ENCODE measurements at places on chromosomes 12 and 14.

DNA sequence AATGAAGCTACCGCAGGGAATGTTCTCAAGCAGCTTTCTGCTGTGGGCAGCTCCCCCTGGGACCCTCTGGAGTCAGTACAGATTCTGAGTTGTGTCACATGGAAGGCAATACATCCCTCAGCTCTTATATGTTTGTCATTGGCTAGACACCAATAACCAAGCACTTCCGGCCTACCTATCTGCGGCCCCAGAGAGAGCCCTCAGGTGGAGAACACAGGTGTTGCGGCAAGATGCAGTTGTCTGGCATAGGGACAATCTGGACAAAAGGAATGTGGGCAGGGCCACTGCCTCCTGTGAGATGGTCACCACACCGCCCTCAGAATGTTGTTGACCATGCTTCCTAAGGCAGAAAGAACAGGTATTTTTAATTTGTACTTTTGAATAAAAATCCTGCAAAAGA lies 118.7 kb downstream of the BRMS1L start:
- no peak for DNase-seq

- no peak for DNase-seq
Measured at GRCh38 chr14:24785698-24786097, 151.7 kb upstream of the GZMB start.

DNA sequence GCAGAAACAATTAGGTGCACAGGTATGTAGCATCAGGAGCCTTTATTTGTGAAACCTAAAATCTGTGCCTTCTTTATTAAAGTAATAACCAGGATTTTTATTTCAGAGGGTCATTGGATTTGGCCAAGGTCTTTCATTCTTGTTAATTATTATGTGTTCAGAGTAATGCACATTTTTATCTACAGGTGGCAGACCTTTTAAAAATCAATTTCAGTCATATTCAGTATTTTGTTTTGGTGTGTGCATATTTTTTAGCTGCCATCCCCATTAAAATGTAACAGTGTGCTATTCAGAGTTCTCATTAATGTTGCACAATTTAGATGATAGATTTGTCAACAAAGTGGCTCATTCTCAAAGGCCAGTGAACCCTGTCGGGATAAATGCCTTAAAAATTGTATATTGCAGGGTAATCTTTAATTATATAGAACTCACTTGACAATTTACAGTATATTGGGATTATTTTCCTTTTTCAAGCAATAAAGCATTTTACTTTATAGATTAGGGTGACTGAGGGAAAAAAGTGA lies 319.3 kb upstream of the SOX5 start:
- DNase-seq, result no peak

DNA sequence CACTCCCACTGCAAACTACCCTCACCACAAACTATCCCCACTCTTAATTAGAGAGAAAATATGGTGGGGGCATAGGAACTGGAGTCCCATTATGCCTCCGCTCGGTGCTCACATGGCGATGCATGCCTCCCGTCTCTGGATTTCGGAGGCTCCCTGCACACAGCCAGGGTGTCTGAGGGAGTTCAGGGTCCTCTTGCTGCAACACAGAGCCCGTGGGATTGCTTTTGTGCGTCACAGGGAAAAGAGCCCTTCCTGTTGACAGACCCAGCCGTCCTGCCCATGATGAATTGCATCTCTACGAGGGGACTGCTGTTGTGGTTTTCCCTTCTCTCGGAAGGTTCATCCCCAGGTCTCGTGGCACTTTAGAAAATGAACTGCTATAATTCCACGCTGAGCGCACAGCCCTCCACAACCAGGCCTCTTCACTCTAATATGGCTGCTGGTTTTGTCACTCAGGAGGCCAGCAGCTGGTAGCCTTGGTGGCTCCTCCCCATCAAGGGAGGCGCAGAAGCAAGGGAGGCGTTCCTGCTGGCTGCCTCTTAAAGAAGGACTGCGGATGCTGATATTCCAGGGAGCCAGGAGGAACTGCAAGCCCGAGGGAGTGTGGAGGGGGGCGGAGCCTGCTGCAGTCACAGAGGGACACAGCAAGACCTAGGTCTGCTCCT lies 158.0 kb downstream of the KCNA5 start:
- DNase-seq, result no peak

DNA sequence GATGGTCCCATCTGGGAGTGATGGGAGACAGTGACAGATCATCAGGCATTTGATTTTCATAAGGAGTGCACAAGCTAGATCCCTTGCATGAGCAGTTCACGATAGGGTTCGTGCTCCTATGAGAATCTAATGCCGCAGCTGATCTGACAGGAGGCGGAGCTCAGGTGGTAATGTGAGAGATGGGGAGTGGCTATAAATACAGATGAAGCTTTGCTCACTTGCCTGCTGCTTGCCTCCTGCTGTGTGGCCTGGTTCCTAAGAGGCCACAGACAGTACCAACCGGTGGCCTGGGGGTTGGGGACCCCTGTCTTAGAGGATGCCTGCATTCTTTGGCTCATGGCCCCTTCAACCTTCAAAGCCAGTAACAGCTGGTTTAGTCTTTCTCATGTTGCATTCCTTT lies 130.3 kb downstream of the PTPN11 start:
- no peak for DNase-seq

DNA sequence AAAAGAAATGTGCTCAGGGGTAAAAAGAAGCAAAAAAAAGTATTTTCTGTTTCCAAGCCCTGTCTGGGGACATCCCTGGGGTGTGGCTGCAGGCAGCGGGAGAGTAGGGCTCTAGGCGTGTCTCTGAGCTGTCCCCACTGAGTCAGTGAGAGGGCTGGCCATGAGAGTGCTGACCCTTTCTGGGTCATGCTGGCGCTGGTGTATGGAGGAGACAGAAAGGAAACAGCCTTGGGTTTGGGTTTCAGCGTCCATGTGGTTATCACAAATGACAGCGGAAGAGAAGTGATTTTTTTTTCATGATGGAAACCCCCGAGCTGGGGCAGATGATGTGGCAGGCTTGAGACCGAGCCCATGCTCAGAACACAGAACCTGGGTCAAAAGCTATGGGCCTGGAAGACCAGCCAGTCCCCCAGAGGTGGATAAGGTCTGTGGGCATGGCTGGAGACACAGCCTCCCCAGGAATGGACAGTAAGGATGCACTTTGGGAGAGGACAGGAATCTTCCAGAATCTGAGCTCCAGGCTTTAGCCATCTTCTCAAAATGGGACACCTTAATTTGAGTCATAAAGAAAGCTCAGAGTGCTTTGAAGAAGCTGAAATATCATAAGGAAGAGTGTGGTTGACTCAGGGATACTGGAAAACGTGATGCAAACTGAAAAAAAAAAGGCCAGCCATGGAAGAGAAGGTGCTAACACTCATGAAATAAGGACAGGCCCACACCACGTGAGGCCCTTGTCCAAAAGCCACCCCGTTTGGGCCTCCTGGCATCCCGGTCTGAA lies 36.2 kb downstream of the SYNE3 start:
- DNase-seq, result no peak

- DNase-seq, result no peak
Measured at GRCh38 chr14:68661226-68662225, 131.3 kb downstream of the ZFP36L1 start.

DNA sequence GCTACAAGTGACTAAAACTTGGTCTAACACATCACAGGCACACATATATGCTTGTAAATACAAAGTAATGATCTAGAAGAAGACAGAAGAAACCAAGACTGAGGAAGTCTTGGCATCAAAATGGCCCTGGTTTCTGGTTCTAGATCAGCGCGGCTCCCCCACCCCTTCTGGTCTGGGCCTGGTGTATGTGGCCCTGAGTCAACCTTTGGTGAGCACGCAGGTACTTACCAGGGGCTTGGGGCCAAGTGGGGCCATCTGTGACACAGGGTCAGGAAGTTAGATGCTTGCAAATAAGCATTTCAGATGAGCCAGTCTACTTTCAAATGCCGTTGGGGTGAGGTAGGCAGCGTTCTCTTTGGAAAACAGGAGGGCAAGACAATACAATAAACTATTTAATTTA lies 13.2 kb upstream of the HVCN1 start:
- no peak for DNase-seq

DNA sequence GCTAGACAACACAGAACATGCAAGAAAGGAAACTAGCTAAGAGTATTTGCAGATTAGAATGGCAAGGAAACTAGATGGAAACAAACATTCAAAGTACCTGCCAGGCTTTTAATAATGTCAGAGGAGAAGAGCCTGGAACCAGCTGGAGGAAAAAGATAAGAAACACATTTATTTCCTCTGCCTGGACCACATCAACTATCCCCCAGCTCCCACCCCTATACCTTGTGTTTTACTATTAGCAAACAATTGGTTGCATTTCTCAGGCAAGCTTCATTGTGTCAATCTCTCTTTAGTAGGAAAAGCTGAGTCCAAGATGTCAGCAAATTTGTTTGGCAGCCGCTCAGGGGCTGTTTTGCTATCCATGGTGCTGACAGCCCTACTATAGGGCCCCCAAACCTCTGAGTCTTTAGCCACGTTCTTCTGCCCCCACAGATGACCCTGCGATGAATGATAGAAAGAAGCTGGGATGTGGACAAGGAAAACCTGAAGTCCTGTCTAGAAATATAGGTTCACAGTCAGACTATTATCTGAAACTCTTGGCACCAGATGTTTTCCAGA lies 11.6 kb upstream of the SYNDIG1L start:
- DNase-seq, result no peak

DNA sequence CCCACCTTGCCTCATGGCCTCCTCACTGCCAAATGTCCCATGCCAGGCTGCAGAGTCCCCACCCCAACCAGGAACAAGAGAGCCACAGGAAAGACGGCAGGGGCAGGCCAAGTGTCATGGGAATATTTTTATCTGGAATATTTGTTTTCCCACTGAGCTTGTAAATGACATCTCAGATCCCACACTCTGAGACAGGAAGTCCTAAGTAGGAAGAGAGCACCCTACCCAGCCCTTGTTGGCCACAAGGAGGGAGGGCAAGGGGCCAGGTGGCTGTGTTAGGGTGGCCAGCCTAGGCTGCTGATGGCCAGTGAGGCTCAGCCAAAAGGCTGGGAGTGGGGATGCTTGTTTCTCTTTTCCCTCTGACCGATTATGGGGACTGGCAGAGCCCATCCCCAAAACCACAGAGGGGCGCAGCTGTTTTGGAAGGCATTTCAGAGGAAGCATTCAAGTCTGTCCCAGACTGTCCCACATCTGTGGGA lies 7.7 kb upstream of the MEG3 start:
- DNase-seq, result no peak

DNA sequence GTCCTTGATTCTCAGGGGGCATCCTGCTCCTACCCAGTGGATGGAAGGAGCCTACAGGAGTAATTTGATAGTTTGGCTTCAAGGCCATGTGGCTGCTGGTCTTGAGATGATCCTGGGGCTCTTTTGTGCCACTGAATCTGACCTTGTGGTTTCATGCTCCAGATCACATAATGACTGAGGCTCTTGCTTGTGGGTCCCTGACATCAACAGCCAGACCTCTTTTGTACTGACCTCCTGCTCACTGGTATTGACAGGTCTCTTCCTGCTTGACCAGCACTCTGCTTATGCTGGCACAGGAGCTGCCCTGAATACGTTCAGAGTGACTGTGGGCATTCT lies 23.2 kb upstream of the JPH4 start:
- DNase-seq, result no peak

DNA sequence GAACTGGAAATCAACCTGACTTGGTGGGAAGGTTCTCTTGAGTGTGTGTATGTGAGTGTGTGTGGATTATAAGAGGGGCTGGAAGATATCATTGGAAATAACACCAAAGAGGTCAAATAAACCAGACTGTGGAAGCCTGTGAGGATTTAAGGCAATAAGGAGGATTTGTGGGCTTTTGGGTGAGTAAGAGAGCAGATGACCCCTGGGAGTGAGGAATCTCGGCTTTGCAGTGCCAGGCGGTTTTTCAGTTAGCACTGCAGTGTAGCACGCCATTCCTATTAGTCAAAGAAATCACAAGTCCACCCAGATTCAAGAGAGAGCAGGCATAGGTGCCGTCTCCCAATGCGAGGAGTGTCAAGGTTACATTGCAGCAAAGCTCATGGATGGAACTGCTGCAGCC lies 63.3 kb downstream of the CALM1 start:
- no peak for DNase-seq

DNA sequence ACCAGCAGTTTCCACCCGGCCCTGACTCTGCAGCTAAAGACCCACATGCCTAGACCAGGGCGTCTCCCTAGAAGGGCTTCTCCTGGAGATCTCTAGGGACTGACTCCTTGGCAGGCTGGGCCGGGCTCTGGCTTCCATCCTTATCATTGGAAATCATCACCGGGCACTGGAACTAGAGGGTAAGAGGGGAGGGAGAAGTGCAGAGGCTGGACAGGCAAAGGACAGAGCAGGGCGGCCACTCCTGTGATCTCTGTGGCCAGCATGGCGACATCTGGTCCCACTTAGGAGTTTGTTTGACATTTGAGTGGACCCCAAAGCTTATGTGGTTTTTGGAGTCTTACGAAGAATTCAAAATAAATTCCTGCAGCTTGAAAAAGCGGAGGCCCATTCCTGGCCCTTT lies 7.1 kb downstream of the LTBP2 start:
- no peak for DNase-seq

GRCh38 chr14:23062002-23062401 lies 4.7 kb upstream of the CDH24 start:
- no peak for DNase-seq

DNA sequence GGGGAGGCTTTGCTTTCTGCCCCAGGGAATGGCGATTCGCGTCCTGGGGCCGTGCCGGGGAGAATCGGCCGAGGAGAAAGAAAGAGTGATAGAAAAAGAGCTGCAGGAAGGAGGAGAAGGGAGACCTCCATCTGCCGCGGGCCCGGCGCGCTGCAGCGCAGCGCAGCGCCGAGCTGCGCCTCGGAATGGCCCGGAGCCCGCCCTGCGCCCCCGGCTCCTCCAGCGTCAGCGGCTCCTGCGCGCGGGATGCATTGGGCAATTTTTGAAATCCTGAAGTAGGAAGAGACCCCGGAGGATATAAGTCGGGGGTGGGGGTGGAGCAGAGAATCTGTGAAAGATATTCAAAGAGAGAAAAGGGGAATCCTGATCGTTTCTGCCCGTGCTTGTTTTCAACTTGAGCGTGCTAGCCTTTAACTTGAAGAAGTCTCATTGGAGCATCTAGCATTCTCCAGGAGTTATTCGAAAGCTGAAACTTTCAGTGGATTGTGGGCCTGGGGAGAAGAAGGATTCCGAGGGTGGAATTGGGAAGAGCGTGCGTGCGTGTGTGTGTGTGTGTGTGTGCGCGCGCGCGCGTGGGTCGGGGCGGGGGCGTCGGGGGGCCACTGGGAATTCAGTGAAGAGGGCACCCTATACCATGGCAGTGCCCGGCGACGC lies 441 bp downstream of the PDE3A start:
- no peak for DNase-seq

DNA sequence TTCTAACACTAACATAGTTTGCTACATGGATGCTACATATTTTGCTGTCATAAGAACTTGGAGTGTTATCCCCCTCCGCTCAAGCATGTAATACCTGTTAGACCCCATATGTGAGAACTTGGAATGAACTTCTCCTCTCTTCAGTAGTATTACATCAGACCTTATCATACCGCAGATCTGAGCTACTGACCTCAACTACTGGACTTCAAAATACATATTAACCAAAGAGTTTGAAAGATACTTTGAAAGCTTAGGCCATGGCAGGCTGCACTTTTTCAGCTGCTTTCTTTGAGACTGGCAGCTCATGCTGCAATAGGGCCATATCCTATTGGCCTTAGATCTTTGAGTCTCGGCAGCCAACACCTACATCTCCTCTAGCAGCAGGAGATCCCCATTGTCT lies 74.8 kb downstream of the EEA1 start:
- DNase-seq, result no peak

Data from GM12864 (cell line).